ENCODE measurements at places on chromosomes 11 and 22. TPM values are rescaled to one million over a fixed set of nuclear protein-coding genes. Genes with fewer than 3 reads are reported as not detected.

Gene SCGB1A1
- not detected for total RNA-seq

Gene FAM181B
- total RNA-seq = 0.47 TPM

Gene SCN3B
- 0.22 TPM for total RNA-seq

Gene OR51E1
- total RNA-seq = not detected

Gene DYNC2H1
- total RNA-seq = 18.0 TPM

GRCh38 chr11:8809241-8809938 lies 101.6 kb upstream of the AKIP1 start:
- no peak for DNase-seq
- H3K27ac ChIP-seq = peak overlapping the region; percentile 98
- peaks cover 41% of the 10 kb centered on the region for H3K4me1 ChIP-seq
- peak overlapping the region; percentile 81 for H3K4me3 ChIP-seq

DNA sequence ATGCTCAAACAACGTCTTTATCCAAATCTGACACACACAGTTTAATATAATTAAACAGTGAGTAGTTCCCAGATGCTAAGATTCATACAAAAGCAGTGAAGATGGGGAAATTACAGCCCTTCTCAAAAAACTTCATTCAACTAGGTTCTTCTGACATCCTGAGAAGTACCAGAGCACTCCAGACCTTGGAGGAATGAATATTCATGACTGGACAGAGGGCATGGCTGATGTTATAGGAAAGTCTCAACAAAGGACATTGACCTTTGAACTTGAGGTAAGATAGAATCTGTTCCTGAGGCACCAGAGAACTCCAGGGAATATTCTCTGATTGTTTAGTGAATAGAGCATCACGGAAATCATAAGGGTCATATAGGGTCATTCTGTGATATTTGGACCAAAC lies 106.4 kb upstream of the SLC5A12 start:
- H3K36me3 ChIP-seq = peaks cover 16% of the 10 kb centered on the region
- H3K4me1 ChIP-seq = peaks cover 6% of the 10 kb centered on the region
- no peak for DNase-seq
- H3K4me3 ChIP-seq = no peak overlapping the region
- H3K27ac ChIP-seq = no peak overlapping the region

DNA sequence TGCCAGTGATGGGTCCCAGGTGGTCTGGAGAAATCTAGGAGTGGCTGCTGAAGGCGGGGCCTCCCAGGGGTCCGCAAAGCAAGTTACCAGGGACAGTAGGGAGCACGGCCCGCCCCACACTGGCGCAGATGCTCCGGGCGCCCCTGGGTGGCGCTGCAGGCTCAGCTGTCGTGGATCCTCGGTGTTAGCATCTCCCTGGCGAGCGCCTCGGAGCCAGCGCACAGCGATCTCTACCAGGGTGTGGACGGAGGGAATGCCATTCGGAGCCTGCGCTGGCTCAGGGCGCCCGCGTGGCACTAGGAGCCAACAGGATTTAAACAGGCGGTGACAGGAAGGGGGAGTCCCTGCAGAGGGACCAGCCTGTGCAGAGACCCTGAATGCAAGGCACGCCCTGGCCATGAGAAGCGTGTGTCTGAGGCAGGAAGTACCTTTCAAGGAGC lies 20.2 kb downstream of the FADS3 start:
- peak; percentile 86 for DNase-seq
- H3K27ac ChIP-seq = no peak overlapping the region
- H3K27me3 ChIP-seq = peaks cover 8% of the 10 kb centered on the region
- H3K4me1 ChIP-seq = peaks cover 17% of the 10 kb centered on the region

- no peaks in the 10 kb centered on the region for H3K36me3 ChIP-seq
- no peak overlapping the region for H3K4me3 ChIP-seq
- H3K4me1 ChIP-seq = no peaks in the 10 kb centered on the region
Observed at GRCh38 chr11:133053124-133053776, 479.1 kb downstream of the OPCML start.

DNA sequence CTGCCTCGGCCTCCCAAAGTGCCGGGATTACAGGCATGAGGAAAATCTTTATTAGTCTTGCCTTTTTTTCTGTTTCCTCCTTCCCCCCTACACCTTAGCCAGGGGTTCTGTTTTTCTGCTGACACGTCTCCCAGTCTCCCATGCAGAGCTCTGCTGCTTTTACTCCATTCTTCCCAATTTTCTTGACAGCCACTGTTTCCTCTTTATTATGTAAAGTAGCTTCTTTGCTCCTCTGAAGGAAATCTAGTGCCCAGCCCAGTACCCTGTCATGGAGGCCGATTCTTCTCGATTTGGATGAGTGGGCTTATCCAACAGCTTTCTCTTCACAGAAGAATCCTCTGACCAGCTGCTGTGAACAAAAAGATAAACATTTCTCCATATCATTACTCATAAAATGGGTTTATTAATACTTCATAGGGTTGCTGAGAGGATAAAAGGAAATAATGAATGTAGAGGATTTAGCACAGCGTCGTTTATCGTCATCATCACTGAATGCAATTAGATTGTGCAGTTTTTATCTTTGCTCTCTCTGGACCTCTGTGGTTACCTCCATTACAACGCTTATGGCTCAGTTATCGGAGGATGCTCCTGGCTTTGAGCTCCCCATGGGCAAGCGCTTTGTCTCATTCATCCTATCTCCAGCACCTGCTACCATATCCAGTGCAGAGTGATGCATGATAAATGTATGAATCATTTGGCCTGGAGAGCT lies 375.6 kb upstream of the C11orf87 start:
- DNase-seq = no peak
- no peaks in the 10 kb centered on the region for H3K27me3 ChIP-seq
- no peaks in the 10 kb centered on the region for H3K36me3 ChIP-seq
- no peak overlapping the region for H3K4me3 ChIP-seq

DNA sequence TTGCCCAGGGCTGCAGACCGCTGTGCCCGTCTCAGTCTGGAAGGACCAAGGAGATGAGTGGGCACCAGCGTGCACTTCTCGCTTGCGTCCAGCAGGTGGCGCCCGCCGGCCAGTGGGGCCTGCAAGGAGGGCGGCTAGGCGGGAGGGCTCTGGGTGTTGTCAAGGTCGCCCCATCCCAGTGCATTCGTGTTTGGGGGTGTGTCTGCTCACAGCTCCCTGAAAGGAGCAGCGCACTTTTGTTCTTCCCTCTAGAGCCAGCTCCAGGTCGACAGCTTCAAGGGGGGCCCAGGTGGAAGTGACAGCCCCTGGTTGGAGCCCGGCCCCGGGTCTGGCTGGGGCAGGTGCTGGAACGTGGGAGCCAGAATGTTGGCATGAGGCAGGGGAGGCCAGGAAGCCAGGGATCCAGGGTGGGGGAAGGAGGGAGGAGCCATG lies 23.4 kb upstream of the MPPED1 start:
- H3K4me3 ChIP-seq = no peak overlapping the region
- DNase-seq = peak; percentile 92
- H3K27ac ChIP-seq = no peak overlapping the region
- peaks cover 35% of the 10 kb centered on the region for H3K27me3 ChIP-seq
- no peaks in the 10 kb centered on the region for H3K36me3 ChIP-seq

- H3K4me3 ChIP-seq = peak within 1 kb of the TSS; percentile 69
- H3K4me1 ChIP-seq = peaks cover 19% of the 10 kb centered on the region
- no peaks in the 10 kb centered on the region for H3K27me3 ChIP-seq
- DNase-seq = peak; percentile 60
- H3K27ac ChIP-seq = peak within 1 kb of the TSS; percentile 72
Observed at GRCh38 chr11:67303132-67303834, at the start of gene SSH3. TSS of gene SSH3 (plus strand) at chr11:67303530. CDS start at chr11:67303626, 96 bp downstream.

- no peak overlapping the region for H3K4me3 ChIP-seq
- no peaks in the 10 kb centered on the region for H3K36me3 ChIP-seq
- peaks cover 17% of the 10 kb centered on the region for H3K4me1 ChIP-seq
- H3K27ac ChIP-seq = no peak overlapping the region
- DNase-seq = no peak
Observed at GRCh38 chr11:15223318-15223717, 108.6 kb downstream of the INSC start.

DNA sequence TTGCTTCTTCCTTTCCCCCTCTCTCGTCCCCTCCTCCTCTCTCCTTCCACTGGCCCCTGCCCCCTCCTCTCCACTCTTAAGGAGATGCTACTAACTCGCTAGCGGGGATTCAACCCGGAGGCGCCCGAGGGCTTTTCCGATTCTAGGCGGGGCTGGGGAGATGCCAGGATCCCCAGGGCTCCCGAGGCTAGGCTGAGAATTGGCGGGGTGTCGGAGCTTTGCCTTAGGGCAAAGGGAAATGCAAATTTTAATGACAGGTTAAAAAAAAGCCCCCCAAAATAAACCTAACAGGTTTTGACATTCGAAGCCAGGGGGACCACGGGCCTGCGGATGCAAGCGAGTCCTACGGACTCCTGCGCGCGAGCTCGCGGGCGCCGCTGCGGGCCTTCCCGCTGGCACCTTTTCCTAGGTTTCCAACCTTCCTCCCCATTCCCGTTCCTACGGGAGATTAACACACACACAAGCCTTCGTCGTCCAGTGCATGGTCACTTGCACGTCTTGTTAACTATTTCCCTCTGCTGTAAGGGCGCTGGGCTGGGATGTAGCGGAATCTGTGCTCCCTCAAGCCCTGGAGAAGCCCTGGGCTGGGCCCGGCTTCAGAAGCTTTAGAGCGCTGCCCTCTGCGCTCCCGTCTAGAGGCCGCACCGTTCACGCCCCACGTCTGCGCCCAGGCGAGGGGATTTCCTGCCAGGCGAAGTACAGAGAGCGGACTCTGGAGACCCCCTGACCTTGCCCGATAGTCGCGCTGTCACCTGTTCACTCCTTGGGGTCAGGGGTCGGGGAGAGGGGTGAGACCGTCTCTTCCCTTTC lies 729 bp upstream of the ALX4 start:
- H3K4me1 ChIP-seq = peaks cover 22% of the 10 kb centered on the region
- H3K36me3 ChIP-seq = no peaks in the 10 kb centered on the region
- H3K27ac ChIP-seq = peak overlapping the region; percentile 67
- peak overlapping the region; percentile 63 for H3K4me3 ChIP-seq
- peaks cover 97% of the 10 kb centered on the region for H3K27me3 ChIP-seq
- DNase-seq = no peak

DNA sequence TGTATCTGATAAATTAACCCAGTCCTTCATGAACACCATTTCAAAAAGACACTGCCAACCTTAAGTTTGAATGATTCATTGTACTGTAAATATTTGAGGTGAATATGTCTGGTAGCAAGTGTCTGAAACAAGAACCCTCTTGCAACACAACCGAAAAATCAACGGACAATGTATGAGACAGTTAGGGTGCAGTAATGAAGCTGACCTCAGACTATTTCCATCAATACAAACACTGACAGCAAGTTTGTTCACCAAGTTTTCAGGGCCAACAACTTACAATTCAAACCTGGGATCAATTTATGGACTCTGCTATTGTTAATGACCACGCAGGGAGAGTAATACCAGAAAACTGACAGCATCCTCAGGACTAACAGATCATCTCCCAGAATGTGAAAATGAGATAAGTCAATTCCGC lies 126.3 kb downstream of the CADM1 start:
- no peaks in the 10 kb centered on the region for H3K36me3 ChIP-seq
- DNase-seq = no peak
- no peaks in the 10 kb centered on the region for H3K27me3 ChIP-seq
- no peak overlapping the region for H3K27ac ChIP-seq
- peaks cover 7% of the 10 kb centered on the region for H3K4me1 ChIP-seq

DNA sequence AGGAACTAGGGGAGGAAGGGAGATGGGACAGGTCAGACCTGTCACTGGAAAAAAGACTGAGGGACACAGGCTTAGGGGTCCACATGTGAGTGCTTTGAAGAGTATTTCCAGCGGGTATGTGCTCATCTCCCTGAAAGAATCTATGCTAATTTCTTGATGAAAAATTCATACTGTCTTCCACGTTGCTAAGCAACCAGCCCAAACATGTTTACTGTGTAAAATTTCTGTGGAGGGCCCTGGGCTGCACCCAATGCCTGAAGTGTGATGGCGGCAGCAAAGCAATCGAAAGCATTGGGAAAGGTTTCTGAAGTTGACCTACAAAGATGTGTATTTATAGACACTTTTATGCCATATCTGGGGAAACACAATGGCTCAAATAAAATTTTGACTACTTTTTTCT lies 7.4 kb downstream of the SYT13 start:
- H3K27ac ChIP-seq = no peak overlapping the region
- DNase-seq = no peak
- peaks cover 40% of the 10 kb centered on the region for H3K27me3 ChIP-seq
- peaks cover 12% of the 10 kb centered on the region for H3K4me1 ChIP-seq
- H3K36me3 ChIP-seq = no peaks in the 10 kb centered on the region
- no peak overlapping the region for H3K4me3 ChIP-seq

DNA sequence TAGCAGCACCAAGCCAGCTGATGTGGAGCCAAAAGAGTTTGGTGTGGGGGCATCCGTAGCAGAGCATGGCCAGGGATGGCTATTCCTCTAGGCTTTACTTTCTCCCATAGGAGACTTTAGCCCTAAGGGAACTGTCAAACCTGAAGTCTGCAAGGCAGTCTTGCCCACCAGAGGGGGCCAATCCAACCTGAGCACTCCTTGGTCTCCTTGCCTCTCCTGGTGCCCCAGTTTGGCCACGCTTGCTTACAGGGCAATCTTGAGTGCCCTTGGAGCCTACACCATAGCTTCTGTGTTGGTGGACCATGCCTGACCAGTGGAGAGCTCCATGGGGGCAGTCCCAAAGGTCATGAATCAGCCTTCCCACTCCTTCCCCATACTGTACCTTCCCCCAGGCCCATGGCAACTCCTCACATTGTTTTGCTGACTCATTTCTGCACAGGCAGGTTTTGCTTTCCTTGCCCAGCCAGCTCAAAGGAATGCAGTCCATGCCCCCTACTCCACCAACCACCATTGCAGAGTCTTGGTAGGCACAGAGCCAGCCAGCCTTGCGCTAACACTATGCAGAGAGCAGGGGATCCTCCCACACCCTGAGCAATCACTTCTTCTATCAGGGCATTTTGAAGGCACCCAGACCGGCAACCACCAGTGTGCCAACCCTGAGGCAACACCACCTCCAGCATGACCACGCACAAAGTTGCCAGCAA lies 1421.2 kb upstream of the RAG2 start:
- H3K36me3 ChIP-seq = peaks cover 24% of the 10 kb centered on the region
- no peak overlapping the region for H3K27ac ChIP-seq
- H3K4me1 ChIP-seq = peaks cover under 1% of the 10 kb centered on the region

DNA sequence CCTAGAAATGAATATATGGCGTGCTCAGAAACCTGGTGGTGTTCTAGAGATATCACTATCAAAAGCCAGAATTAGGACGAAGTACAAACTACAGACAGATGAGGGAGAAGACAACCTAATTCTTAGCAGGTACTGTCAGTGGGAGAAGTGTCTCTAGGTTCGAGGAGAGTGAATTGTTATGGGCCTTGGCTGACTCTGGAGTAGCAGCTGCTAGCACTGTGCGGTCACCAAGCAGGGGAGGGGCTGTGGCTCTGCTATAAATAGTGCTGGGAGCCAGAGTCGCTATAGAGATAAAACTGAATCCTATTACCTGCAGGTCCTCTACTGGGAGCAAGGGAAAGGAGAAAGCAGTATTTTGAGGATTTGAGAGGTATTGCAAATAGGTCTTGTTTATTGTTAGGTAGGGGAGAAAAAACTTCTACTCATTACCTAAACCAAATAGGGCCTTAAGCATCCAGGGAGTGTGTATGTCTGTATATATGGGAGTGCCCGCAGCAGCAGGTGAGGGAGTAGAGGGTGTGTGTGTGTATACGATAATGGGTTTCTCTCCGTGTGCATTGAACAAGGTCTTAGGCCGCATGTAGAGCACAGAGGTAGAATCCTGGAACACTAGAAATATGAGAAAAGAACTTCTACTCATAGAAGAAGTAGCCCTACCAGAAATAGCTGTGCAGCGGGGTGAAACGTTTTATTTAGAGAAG lies 2.2 kb downstream of the MADD start:
- peaks cover 20% of the 10 kb centered on the region for H3K36me3 ChIP-seq
- no peaks in the 10 kb centered on the region for H3K27me3 ChIP-seq
- peaks cover 33% of the 10 kb centered on the region for H3K4me1 ChIP-seq
- no peak for DNase-seq

GRCh38 chr11:131549099-131549498 lies 178.7 kb downstream of the NTM start:
- no peak for DNase-seq
- H3K27ac ChIP-seq = no peak overlapping the region
- H3K27me3 ChIP-seq = peaks cover 67% of the 10 kb centered on the region
- H3K36me3 ChIP-seq = no peaks in the 10 kb centered on the region

Measured in mesothelial cell of epicardium (in vitro differentiated cells).